ENCODE measurements at places on chromosomes 5 and 9. TPM values are rescaled to one million over a fixed set of nuclear protein-coding genes. Genes with fewer than 3 reads are reported as not detected.

DNA sequence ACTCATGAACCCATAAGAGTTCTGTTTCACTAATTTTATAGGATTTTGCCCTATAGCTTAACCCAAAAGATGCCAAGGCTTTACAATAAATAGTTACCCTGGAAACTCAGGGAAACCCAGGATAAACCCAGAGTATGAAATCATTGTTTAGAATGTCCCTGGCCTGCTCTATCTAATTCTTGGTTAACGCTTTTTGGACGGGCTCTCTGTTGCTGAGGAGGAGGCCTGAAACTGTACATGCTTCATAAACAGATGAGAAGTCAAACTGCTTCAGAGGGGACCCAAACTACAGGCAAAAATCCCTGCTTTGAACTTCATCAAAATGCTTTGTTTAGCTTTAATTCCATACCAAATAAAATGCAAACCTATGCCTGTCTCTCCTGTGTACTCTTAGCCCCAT lies 291.9 kb downstream of the SH3GL2 start:
- DNase-seq = no peak

- DNase-seq = no peak
These were observed 839 bp downstream of the MED27 start for GRCh38 chr9:132078699-132079356.

- DNase-seq = peak; percentile 61
These were observed 16.9 kb downstream of the TMEM174 start for GRCh38 chr5:73189871-73190376.

DNA sequence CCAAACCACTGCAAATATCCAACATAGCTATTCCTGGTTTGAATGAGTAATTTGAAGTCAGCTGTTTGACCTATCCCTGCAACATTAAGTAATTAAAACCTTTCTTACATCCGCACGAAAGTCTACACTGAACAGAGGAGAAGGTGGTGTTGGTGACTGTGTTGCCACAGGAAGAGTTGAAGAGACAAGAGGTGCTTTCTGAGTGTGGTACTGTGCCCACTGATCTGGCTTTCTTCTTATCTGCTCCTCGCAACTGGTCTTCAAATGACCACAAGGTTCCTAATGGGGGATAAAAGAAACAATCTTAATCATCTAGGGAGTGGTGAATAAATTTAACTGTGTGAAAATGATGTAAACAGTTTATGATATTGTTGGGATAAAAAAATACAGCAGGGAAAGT lies 29.4 kb upstream of the PDCL start:
- DNase-seq = no peak

DNA sequence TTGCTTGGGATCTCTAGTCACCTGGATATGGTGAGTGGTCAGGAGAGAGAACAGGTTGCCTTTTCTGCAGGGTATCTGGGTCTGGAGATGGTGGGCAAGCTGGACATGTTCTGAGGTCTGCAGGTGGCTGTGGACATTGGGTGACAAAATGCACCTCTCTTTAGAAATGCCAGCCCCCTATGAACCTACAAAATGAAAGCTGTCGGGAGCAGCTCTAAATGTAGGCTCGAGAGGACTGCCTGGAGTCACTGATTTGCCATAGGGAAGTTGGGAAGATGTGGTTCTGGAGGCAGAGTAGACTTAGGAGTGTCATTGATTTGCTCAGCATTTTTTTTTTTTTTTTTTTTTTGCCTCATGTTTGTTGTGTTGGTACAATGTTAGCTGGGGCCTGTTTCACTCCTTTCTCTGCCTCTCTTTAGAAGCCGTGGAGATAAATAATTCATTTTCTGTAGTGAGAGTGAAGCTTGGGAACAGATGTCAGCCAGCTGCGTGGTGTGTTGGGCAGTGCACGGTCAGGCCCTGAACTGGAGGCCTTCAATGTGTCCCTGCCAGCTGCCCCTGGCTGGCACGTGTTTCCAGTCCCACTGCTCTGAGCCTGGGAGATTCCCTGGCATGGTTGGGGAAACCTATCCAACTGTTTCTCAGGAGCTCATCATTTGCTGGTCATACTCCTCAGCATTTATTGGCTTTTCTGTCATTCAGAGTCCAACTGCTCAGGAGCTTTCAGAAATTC lies 5.4 kb downstream of the RGS3 start:
- no peak for DNase-seq

DNA sequence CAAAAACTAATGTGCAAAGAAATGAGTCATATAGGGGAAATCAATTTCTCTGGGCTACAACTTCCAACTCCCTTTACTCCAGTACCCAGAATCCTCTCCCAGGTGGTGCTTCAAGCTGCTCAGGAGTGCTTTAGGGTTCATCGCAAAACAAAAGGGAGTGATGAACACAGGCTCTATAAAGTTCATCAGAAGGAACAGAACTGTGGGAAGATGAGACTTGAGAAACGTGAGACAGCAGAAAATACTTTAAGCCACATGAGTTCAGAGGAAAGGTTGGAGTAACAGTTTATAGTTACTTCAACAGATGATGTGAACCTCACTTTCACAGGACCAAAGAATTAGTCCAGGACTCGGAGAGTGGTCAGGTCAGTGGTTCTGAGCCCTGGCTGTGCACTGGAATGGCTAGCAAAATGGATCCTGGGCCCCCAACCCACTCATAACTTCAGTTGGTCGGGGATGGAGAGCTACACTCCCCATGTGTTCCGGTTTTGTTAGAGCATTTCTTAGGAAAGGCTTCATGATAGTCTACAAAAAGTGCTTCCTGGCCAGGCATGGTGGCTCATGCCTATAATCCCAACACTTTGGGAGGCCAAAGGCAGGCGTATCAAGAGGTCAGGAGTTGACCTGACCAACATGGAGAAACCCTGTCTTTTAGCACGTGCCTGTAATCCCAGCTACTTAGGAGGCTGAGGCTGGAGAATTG lies 4.3 kb downstream of the RPL12 start:
- no peak for DNase-seq

Gene IPPK
- 6.1 TPM for total RNA-seq

Gene RNF180
- 6.3 TPM for total RNA-seq

Gene ADAMTSL2
- not detected for total RNA-seq

Measured in H4 (cell line).